ENCODE measurements at places on chromosomes 1 and 21. TPM values are rescaled to one million over a fixed set of nuclear protein-coding genes. Genes with fewer than 3 reads are reported as not detected.

GRCh38 chr1:78401148-78401547, 89.6 kb upstream of the PTGFR start:
- DNase-seq = no peak

DNA sequence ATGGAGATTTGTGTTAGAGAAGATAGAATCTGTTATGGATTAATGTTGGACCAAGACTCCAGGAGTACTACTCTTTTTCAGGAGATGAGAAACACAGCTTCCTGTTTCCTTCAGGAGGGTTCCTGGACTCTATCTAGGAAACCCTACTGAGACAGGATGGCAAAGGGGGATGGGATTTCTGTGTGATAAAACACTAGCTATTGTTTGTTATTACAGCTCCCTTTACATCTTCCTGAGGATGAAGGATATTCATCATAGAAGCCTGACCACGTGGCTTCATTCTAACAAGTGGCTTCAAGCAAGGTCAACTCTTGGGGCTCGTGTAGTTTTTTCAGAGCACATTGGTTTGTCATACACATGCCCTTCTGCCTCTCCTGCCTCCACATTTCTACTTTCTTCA, 33.3 kb downstream of the RGL1 start:
- no peak for DNase-seq

DNA sequence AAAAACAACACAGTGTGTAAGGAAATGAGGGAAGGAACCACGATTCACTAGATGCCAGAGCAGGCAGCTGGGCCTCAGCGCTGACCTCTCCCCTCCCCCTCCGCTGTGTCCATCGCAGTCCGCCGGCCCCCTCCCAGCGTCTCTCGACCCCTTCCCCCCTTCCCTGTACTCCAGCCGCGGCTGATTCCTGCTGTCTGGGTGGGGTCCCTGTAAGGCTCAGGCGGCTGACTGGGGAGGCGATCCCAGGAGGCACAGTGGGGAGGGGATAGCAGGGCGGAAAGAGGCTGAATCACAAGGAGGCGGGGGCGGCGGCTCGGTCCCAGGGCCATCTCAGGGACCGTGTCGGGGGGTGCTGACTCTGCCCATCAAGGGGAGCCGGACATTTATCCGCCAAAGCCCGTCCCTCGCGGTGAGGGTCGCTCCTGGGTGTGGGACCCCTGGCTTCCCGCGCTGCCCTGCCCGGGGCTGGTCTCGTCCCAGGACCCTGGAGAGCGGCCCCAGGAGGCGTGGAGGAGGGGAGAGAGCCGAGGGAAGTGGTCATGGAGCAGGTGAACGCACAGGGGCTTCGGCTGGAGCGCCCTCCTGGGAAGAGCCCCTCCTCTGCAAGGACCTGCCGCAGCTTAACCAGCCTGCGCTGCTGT, 241.9 kb downstream of the PTPRU start:
- DNase-seq = no peak

DNA sequence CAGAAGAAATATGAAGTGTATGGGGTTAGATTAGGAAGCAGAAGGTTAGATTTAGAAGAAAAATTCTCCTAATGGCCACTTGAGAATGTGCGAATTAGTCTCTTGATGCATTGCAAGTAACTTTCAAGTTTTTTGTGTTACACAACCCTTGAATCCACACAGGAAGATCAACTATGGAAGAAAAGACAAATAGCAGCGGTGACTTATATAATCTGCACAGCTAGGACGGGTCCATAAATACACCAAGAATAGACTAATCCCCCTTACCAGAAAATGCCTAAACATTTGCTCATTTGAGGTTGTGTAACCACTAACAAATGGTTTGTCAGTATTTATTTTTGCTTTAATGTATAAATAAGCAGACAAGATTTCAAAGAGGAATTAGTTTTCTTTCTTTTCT, 182.6 kb downstream of the TGFB2 start:
- no peak for DNase-seq

DNA sequence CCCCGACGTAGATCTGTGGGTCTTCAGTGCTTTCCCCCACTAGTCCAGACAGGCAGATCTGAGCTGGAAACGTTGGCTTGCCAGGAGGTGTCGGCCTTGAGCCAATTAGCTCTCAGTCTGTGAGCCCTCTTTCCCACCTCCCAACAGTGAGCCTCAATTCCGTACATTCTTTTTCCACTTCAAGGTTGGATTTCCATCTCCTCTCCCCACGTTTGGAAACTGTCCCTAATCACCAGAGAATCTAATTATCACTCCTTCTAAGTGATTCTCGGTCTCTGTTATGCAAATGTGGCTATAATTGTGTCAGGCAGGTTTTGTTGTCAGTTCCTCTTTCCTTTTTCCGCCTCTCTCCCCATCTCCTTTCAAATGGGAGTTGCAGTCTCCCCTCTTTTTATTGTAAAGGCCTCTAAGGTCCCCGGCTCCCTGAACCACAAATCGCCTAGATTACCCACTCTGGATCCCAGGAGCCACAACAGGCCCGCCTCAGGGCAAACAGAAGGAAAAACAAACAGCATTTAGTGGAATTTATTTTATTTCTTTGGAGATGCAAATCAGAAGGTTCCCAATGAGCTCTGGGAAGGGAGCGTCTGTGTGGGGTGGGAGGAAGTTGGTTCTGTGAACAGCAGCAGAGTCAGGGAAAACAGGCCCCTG, 29.4 kb upstream of the LRRN2 start:
- no peak for DNase-seq

- no peak for DNase-seq
Observed at GRCh38 chr1:87231703-87232367, 96.8 kb upstream of the LMO4 start.

DOP1B gene
- 4.1 TPM for polyA plus RNA-seq

DNA sequence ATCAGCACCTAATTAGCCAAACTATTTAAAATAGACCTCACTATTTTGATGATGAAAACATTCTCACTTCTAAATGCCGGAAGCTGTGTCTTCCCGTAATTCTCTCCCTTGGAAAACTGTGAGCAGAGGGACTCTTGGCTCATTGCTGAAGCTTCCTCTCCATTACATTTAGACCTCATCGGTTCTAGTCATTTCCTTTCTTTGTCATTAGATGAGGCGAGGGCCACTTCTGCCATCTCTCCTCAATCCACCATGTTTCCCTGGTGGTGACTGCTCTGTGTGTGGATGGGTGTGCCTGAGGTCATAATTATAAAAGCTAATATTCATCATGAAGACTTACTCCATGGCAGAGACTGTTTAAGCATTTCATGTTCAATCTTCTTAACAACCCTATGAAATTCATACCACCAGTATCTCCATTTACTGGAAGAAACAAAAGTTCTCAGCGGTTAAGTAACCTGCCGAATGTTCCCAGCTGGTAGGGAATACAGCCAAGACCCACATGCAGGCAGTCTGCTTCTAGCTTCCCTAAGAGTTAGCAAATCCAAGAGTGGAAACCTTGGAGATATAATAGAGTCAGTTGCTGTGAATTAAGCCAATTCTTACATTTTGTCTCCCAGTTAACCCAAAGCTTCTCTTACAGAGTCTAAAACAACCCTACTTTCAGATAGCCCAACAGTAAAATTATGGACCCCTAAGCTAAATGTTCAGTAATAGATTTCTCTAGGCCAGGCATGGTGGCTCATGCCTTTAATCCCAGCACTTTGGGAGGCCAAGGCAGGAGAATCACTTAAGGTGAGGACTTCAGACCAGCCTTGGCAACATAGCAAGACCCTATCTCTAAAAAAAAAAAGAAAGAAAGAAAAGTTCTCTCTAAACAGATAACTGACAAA, 156.2 kb downstream of the ZBTB18 start:
- DNase-seq = no peak

GRCh38 chr1:200154069-200154767, 126.7 kb downstream of the NR5A2 start:
- peak; percentile 23 for DNase-seq

GRCh38 chr1:24503059-24503751, 569 bp downstream of the RCAN3 start:
- DNase-seq = peak; percentile 48

DNA sequence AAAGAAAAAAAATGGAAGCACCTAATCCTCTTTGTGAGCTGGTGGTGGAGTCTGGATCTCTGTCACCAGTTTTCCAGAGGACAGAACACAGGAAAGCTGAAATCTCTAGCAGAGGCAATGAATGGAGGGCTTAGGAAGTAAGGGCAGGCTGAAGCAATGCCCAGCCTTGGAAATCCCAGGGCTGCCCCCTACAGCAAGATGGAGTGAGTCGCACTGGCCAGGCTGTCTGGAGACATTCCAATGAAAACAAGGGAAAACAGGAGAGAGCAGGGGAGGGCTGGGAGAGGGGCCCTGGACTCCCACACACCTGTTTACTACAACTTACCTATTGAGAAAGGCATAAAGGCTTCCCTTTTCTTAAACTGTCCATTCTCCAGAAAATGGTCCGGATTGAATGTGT, 25.9 kb downstream of the CYP2J2 start:
- peak; percentile 16 for DNase-seq

DENND2D gene
- 2.6 TPM for polyA plus RNA-seq

GRCh38 chr1:33762962-33763361, 100.9 kb upstream of the HMGB4 start:
- no peak for DNase-seq

Measured in mammary epithelial cell (primary cell).